NCI-H460 (cell line): ENCODE measurements at places on chromosomes 6 and 20. TPM values are rescaled to one million over a fixed set of nuclear protein-coding genes. Genes with fewer than 3 reads are reported as not detected.

Gene PRSS16
- total RNA-seq, result 4.1 and 5.0 TPM in 2 replicates

Gene VIP
- not detected in 2 replicates for total RNA-seq

Gene PRSS35
- total RNA-seq, result not detected in 2 replicates

Gene UNC93A
- not detected in 2 replicates for total RNA-seq

Gene SLC52A3
- 0.02 TPM in 1 of 2 replicates, not detected in the other for total RNA-seq

DNA sequence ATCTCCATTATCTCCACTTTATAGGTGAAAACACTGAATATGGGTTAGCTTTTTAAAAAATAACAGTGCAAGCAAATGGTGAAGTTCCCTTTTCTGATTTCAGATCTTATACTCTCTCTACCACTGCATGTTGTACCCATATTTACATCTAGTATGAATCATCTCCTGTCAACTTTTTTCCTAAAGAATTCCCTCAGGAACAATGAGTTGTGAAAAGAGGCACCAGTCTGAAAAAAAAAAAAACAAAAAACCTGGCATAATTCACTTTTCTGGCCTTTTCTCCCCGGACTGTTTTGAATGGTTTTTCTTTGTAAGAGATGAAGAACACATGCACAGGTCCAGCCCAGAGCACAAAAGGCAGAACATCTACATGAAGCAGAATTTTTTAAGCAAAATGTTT lies 596.0 kb downstream of the COL12A1 start:
- DNase-seq, result no peak

DNA sequence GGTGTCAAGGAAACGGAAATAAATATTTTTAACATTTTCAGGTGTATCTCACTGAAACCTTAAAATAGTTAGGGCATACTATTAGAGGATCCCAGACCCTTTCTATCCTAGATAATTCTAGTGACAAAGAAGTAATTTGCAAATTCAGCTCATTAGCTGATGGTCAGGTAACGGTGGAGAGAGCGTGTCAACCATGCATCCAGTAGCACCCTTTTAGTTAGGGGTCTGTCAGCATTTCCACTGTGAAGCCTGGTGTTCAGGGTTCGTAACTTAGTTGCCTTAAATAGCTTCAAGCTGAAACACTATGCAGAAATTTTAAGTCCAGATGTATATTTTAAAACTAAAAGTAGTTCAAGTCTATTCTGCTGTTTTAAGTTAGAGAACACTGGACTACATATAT lies 48.5 kb upstream of the SUPT3H start:
- no peak for DNase-seq

DNA sequence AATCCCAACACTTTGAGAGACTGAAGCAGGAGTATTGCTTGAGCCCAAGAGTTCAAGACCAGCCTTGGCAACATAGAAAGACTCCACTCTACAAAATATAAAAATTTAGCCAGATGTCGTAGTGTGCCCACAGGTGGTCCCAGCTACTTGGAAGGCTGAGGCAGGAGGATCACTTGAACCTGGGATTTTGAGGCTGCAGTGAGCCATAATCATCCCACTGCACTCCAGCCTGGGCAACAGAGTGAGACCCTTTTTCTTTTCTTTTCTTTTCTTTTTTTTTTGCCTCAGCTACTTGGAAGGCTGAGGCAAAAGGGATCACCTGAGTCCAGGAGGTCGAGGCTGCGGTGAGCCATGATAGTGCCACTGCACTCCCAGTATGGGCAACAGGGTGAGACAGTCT lies 17.9 kb downstream of the FASTKD5 start:
- DNase-seq, result no peak

DNA sequence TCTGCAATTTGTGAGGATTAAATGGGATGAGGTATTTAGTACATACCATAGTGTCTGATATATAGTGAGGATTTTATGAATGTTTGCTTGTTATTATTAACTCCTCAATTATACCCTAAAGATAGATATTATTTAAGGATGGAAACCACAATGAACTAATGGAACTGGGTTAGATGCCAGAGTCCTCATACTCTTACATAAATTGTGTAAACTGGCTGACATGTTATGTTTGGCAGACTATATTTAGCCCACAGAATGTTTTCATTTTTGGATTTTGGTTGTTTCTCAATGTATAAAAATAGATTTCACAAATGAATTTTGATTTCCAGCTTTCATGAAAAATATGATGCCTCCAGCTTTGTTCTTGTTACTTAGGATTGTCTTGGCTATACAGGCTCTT lies 37.6 kb downstream of the HTR1B start:
- DNase-seq, result no peak

GRCh38 chr6:72553531-72554511 lies 68.0 kb upstream of the KCNQ5 start:
- DNase-seq, result no peak

DNA sequence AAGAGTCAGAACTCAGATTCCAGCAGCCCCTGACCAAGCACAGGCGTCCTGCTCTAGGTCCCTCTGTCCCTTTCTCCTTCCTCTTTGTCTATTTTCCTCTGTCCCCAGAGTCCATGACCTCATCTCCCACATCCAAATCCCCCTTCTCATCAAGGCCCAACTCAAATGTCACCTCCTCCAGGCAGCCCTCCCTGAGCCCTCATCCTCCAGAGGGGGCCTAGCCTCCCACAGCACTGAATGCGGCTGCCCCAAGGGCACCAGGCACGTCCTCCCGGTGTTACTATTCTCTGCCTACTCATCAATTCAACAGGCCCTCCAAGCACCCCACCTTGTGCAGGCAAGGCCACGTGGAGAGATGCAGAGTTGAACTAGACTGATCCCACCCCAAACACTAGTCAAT lies 49.7 kb downstream of the GRM4 start:
- no peak for DNase-seq
